ENCODE measurements at places on chromosomes 13 and 19.
A peak's percentile ranks its signal among the peaks of the same experiment; 100 is the strongest.

GRCh38 chr13:101967781-101968180 lies 434.1 kb downstream of the FGF14 start:
- no peak for DNase-seq

DNA sequence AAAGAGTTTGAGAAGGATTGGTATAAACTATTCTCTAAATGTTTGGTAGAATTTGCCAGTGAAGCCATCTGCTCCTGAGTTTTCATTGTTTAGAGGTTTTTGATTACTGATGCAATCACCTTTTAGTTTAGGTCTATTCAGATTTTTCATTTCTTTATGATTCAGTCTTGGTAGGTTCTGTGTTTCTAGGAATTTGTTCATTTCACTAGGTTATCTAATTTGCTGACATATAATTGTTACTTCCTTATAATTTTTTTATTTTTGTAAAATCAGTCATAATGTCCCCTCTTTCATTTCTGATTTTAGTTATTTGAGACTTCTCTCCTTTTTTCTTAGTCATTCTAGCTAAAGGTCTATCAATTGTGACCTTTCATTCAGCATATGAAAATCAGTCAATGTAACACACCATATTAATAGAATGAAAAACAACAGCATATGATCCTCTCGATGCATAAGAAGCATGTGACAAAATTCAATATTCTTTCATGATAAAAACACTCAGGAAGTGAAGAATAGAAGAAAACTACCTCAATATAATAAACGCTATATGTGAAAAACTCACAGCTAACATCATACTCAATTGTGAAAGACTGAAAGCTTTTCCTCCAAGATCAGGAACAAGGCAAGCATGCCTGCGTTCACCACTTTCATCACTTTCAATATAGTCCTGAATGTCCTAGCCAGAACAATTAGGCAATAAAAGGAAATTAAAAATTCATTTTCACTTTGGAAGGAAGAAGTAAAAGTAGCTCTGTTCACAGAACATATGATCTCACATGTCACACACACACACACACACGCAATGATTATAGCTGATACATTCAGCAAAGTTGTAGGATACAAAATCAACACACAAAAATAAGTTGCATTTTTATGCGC lies 149.1 kb downstream of the COG6 start:
- no peak for DNase-seq

DNA sequence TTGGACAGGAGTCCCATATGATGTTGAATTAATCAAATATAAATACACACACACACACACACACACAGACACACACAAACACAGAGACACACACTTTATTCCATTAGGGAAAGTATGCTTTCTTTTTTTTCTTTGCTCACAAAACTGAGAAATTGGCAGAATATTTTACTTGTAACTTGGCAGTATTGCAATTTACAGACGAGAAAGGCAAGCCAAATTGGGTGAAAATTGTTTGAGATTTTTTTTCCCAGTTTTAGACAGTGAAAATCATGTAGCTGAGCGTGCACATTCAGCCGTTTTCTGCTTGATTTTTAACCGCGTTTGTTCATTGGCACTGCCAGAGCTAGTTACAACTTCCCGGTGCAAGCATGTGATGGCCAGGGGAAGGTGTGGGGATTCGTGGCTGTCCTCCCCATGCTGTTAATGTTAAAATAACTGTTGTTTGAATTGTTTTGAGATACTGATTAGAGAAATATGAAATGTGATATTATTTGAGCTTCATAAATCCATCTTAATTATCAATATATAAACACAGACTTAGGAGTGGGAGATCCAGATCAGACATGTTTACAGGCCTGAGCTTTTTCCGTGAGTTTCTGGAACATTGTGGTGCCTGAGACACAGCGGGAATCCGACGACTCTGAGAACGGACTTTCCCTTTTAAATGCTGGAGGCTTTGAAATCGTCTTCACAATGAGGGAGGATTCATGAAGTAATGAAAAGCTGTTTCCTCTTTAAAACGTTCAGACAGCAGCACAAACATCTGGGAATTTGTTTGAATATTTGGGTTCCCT lies 125.5 kb downstream of the KCNRG start:
- DNase-seq: peak; percentile 21

- no peak for DNase-seq
These were observed 7.0 kb upstream of the PPP6R1 start for GRCh38 chr19:55265723-55266386.

DNA sequence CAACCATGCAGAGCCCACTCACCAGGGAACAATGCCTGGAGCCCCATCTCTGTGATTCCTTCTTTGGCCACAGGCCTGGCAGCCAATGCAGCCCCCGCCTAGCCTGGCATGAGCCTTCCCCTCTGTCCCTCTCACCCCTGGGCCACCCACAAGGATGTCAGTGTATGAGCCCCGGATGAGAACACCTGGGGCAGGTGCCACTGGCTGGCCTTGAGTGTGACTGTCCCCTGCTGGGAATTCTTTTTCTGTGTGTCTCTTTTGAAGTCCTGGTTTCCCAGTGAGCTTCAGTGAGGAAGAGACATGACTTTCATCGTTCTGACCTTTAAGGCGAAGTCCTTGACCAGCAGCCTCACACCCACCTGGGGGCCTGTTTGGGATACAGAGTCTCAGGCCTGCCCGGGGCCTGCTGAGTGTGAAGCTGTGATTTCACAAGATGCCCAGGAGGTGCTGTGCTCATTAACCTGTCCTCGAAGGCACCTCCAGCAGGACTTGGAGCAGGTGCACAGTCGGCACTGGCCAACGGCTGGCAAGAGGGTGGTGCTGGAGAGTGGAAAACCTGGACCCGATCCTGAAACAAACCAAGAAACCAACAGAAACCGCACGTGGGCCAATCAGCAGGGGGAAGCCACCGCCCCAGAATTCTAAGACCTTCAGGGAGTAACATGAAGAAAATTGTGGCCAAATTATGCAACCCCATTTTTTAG lies 27.4 kb upstream of the SPACA7 start:
- DNase-seq: no peak

GRCh38 chr13:110469597-110469996 lies 91.9 kb downstream of the RAB20 start:
- no peak for DNase-seq

GRCh38 chr19:31348481-31349159 lies 616 bp downstream of the TSHZ3 start:
- DNase-seq: peak; percentile 18

DNA sequence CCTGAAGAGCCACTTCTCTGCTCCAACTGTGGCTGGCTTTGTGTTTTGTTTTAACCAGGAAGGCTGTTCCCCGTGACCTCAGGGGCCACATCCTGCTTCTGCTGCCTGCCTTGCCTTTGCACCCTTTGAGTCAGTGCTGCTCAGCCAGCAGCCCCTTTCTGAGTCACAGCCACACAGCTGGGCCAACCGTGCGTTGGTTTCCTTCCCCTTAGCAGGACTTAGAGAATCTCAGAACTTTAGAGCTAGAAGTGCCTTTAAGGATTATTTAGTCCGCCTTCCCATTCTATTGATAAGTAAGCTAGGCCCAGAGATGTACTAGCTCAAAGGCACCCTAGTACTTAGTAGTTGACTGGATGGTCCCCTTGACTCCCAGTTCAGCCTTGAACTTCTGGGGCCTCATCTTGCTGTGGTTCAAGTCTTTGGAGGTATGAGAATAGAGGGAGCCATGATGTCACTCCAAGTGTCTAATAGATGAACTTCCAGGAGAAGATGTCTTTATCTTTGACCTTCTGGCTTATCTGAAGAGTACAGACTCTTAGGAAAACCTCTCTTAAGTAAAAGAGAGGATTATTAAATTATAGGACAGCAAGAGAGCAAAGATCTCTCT lies 8.0 kb downstream of the RGCC start:
- DNase-seq: peak; percentile 86

DNA sequence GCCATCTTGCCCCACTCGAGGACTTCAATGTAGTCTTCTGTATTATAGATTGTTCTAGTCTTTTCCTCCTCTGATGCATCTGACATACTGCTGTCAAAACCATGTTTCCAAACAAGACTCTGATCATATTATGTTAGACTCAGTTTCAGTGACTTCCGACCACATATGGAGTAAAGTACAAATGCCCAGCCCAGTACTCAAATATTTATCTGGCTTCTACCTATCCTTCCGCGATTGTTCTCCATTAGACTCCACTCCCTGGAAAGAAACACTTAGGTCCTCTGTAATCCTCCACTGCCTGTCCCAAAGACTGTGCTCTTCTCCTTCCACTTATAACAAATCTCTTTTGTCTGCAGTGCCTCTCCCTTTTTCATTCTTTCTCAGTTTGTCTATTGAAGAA lies 439.5 kb downstream of the EFNB2 start:
- DNase-seq: no peak

- DNase-seq: no peak
These were observed 98.0 kb downstream of the ESD start for GRCh38 chr13:46698910-46699460.

GRCh38 chr19:31171936-31172335 lies 177.3 kb downstream of the TSHZ3 start:
- DNase-seq: no peak

- no peak for DNase-seq
These were observed at the start of gene TMEM86B for GRCh38 chr19:55228403-55229031. TMEM86B (minus strand) TSS chr19:55228763; CDS start chr19:55228741, 22 bp downstream.

DNA sequence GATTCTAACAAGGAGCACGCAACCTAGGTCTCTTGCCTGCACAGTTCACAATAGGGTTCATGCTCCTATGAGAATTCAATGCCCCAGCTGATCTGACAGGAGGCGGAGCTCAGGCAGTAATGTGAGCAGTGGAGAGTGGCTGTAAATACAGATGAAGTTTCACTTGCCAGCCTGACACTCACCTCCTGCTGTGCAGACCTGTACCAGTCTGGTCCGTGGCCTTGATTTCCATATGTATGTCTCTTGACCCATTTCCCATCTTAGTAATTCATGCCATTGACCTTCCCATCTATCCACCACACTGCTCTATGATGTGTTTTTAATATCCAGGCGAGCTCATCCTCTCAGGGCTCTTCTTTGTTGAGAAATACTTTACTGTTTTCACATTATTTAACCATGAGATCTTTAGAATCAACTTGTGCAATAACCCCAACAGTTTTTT lies 95.2 kb downstream of the LRCH1 start:
- peak; percentile 34 for DNase-seq

- no peak for DNase-seq
These were observed 57.4 kb downstream of the ZNF728 start for GRCh38 chr19:22945560-22945959.

- DNase-seq: no peak
These were observed 5.9 kb downstream of the MIPEP start for GRCh38 chr13:23883255-23883654.

GRCh38 chr13:107276936-107277335 lies 709.0 kb upstream of the ARGLU1 start:
- no peak for DNase-seq

- DNase-seq: peak; percentile 71
These were observed 736 bp downstream of the GPI start for GRCh38 chr19:34365463-34366401.

GRCh38 chr13:59863621-59864020 lies 300.1 kb downstream of the DIAPH3 start:
- DNase-seq: no peak

GRCh38 chr13:111626371-111627305 lies 306.2 kb downstream of the TEX29 start:
- no peak for DNase-seq

DNA sequence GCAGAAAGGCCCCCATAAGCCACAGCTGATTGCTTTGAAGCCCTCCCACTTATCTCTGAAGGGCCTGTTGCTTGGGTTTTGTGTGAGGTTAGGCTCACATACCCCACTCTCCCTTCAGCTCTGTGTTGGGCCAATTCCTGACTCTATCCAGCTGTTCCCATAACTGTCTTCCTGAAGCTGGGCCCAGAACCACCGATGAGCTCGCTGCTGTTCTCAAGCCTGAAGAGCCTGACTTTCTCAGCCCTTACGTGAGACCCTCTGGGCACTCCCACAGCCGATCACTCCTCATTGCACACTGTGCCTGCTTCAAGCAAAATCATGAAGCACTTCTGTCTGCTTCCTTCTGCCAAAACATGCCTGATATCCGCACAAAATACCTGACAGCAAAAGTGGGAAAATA lies 124.1 kb downstream of the CRYL1 start:
- no peak for DNase-seq

- peak; percentile 49 for DNase-seq
These were observed 2.1 kb upstream of the UBL3 start for GRCh38 chr13:29852472-29853054.

- DNase-seq: no peak
These were observed 38.7 kb downstream of the ATP11A start for GRCh38 chr13:112728375-112729126.

DNA sequence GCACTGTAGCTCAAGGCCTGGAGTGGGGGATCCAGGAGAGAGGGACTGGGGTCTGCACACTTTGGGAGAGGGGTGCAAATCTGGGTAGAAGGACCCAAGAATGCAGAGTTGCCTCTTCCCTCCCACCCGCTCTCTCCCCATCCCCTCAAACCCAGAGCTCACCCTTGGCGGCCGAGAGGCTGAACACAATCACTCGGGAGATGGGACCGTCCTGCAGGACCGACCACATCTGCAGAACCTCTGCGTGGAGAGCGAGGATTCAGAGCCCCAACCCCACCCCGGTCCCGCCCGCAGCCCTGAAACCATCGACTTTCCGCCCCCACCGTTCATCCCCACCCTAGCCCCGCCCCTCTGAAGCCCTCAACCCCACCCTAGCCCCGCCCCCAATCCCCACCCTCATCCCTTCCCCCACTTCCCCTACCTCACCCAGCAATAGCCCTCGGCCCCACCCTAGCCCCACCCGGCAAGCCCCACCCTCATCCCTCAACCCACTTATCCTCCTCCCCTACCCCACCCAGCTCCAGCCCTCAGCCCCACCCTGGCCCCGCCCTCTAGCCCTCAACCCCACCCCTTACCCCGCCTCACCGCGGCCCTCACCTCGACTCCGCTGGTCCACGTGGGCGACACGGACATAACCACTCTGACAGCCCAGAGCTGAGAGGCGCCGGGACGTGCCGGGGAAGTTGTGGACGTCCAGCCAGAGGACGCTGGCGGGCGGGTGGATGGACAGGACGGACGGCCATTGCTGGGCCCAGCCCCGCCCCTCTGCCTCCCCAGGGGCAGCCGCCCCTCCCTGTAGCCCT lies 4.1 kb downstream of the KPTN start:
- peak; percentile 51 for DNase-seq

- no peak for DNase-seq
These were observed 228.8 kb downstream of the PCDH9 start for GRCh38 chr13:67001363-67001762.

GRCh38 chr13:29270271-29270985 lies 325.1 kb downstream of the SLC7A1 start:
- DNase-seq: no peak

GRCh38 chr19:2266183-2266993 lies 10.2 kb upstream of the JSRP1 start:
- DNase-seq: peak; percentile 83

DNA sequence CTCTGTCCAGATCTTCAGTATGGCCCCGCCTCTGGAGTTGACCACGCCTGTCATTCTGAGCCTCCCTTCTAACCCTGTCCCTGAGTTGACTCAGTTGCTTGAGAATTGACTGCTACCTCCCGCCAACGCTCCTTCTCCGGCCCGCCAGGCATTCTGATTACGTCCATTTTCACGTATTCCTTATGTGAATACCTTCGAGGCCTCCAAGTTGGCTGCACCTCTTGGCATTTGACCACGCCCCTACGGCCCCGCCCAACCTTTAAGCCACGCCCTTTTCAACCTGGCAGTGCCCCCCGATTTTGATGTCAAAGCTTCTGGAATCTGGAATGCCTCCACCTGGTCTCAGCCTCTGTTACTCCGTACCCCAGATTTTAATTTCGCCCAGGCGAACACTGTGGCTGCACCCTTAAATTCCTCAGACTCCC lies 1.7 kb upstream of the EML2 start:
- peak; percentile 6 for DNase-seq

- peak; percentile 56 for DNase-seq
These were observed 4.3 kb downstream of the RUVBL2 start for GRCh38 chr19:48997972-48998371.

Data from AG20443 (cell line).